ENCODE measurements at places on chromosomes 2 and 18.

GRCh38 chr2:24203787-24204150 is 28.9 kb downstream of the FAM228A start:
- DNase-seq = no peak

DNA sequence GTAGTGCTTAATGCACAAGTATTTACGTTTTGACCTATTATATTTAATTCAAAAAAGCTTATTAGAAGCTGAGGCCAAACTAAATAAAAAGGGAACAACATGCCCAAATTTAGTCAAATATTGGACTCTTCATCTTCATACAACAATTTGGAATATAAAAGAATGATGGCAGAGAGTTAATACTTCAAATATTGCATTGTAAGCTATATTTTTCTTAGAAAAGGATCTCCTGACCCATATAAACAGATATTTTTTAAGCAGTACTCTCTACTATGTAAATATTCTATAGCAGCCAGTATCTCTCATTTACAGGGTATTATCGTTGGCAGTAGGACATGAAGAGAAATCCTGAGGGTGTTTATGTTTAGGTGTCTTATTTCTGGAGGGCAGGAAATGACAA is 531.2 kb downstream of the NYAP2 start:
- DNase-seq = no peak

- DNase-seq = peak; percentile 52
These were observed 5.0 kb downstream of the RUFY4 start for GRCh38 chr2:218074031-218074430.

DNA sequence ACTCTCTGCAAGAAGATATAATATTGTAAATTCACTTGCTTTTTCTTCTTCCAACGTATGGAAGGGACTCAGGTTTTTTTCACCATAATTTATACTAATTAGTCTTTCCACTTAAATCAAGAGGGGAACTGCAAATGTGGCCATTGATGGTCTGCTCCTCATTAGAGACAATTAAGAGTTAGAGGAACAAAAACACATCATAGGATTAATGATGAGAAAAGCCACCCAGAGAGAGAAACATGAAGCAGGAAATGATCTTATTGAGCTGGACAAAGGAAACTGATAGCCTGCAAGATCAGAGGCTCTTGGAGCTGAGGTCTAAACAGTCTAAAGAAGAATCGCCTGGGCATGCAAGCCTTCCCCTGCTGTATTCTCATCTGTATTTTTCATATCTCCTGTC is 151.2 kb upstream of the NRP2 start:
- DNase-seq = no peak

DNA sequence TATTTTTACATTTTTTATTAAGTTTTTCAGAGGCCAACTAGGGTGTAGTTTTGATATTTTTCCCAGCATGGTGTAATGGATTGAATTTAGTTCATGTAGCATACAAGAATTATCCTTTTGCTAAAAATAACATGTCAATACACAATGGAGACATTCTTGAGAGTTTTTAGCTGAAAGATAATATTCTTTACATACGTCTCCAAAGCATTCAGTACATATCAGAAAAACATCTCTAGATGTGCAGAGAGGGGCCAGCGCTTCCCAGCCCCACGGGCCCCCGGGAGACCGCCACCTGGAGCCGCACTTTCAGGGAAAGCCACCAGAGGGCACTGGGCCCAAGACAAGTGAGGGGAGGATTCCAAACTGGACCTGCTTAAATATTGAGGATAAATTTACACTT is 499.4 kb downstream of the GALR1 start:
- DNase-seq = no peak

DNA sequence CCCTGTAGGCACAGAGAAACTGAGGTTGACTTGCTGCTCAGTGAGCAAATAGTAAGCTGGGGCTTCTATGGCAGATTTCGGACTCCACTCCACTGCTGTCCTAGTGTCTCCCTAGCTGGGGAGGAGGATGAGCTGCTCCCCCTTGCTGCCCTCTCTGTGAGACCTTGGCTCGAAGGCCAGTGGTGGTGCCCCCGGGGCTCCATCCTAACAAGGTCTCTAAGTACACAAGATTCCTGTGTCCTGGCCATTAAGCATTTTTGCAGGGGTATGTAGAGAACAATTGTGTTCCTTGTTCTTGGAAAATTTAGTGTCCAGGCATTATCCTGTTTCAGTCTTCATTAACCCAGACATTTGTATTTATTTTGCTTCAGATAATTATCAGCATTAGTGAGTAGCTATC is 21.3 kb upstream of the BCL2L11 start:
- no peak for DNase-seq

GRCh38 chr2:191999101-191999841 is 152.4 kb upstream of the CAVIN2 start:
- no peak for DNase-seq

DNA sequence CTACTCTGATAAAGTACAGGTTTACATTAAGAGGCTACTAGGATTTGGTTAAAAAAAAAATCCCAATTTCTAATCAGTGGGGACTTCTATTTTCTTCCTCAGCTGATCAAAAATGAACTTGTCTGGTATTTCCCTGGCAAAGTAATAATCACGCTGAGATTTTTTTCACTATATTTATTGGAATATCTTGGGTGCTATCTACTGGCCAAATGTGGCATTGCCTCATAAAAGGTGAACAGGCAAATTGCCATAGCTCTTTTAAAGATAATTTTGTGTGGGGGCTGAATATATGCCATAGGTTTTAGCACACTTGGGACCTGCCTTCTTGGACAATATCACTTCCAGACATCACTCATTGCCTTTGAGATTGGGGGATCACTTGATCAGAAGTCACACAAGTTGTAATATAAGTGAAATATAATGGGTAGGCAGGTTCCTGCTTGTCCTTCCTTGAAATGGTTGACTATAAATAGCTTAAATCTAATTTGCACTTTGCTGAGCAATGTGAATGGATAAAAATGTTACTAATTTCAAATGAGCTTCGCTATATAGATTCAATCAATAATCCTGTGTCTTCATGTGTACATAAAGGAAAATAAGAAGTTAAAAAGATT is 7.0 kb upstream of the NXPH2 start:
- peak; percentile 11 for DNase-seq

DNA sequence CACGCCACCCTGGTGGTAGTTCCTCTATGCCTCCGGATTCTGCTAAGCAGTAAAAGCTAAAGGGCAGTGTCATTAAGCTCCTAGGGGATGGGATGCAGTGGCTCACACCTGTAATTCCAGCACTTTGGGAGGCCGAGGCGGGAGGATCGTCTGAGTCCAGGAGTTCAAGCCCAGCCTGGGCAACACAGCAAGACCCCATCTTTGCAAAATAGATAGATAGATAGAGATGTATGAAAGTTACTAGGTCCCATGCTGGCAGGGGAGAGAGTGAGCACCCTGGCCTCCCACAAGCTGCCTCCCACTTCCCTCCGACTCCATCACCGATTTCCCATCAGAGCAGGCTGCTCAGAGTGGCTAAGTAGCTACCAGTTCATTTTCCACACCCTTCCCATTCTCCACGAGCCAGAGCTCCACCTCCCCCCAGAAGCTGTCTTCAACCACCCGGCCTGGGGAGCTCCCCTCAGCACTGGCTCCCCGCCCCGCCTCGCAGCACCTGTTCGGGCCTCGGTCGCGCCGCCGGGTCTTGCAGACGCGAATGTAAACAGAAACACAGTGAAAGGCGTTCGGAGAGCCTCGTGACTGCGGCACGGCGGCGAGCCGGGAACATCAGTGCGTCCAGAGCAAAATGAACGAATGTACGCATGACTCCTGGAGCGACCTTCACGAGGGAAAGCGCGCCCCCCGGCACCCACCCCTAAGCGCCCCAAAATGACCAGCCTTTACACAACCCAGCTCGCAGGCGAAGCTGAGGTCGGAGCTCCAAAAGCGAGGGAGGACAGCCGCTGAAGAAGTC is 598 bp upstream of the CEP68 start:
- DNase-seq = peak; percentile 61

DNA sequence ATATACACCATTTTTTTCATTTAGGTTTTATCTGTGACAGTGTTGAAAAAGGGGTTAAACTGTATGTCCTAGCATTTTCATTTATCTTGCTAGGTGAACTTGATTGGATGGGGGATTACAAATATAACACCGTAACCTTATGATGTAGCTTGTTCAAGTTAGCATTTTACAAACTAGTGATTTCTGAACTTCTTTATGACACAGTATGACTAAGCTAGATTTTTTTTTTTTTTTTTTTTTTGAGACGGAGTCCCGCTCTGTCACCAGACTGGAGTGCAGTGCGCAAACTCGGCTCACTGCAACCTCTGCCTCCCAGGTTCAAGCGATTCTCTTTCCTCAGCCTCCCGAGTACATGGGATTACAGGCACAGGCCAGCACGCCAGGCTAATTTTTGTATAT is 47.1 kb downstream of the KCMF1 start:
- DNase-seq = no peak

Measured in inflammatory macrophage (primary cell).